Stimulated activated CD4-positive, alpha-beta T cell treated with anti-CD3 and anti-CD28 coated beads, TNF-alpha, amount 100 ng/mL, for 4 hours (primary cell): ENCODE measurements at places on chromosomes 5 and 9.

GRCh38 chr9:27408001-27408400 lies 111.1 kb upstream of the EQTN start:
- DNase-seq, result no peak

DNA sequence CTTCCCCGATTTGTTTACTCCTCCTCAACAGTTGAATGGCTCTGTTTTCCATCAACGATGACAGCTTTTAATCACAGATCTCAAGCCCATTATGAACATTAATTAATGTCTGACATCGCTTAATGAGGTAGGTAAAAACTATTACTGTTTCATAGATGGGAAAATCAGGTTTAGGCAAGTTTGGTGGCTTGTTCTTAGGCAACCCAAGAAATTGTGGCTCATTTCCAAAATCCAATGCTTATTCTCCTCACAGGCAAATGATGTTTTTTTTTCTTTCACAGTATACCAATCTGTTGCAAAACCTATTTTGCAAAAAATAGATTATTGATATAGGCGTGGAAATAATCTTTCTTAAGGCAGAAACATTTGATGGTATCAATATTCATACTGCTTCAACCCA lies 70.8 kb upstream of the CHD1 start:
- DNase-seq, result no peak

DNA sequence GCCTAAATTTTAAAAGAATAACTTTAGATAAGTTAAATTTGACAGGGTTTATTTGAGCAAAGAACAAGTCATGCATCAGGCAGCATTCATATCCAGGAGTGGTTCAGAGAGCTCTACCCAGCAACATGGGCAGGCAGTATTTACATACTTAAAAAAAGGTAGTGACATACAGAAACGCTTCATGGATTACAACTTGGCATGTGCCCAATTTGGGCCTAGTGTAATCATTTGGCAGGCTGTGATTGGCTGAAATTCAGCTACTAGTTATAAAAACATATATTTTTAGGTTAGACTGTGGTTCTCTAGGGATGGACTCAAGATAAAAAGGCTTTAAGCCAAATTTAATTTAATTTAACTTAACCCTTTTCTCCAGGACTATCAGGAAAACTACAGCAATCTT lies 374.0 kb upstream of the ADAMTS16 start:
- no peak for DNase-seq

- DNase-seq, result no peak
Observed at GRCh38 chr9:89657765-89658164, 53.0 kb downstream of the GADD45G start.

DNA sequence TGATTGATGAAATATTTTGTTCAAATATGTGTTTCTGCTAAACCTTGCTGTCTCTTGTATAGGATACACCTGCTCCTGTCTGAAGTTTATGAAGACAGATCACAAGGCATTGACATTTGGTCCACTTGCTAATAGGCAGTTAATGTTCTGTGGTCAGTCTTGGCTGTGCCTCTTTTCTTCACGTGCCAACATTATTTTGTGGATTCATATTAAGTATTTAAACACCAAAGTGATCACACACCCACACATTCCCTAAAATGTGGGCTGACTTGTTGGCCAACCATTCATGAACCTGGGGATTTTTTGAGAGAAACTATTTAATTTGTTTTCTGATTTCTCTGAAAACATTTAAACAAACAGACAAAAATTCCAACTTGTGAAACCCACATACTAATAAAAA lies 33.7 kb downstream of the ZNF462 start:
- DNase-seq, result no peak

DNA sequence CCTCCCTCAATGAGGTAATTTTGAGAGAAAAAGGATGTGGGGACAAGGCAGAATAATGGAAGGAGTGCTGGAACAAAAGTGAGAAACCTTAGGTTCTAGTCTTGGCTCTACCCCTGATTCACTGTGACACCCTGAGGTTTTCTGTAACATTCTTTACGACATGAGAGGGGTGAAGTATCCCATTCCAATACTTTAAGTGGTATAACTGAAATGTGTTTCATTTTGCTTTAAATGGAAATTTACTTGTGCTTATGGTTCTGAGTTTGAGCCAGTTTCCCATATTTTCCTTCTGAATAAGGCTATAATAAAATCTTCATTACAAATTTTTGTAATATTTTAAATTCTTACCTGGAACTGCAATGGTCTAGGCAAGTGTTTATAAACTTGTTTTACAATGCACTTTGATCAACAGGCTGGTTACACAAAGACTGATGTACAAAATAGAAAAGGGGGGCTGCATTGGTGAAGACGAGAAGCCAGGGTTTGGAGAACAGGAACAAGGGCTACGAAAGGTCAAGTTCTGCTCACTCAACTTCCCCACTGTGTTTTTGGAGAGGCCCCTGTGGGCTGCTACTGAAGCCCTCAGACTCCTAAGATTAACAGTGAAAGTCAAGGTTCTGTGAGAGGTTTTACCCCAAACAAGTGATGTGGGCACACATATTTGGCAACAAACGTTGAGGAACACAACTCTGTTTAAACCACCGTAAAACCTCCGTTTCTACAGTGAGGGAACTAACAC lies 171.9 kb upstream of the ELL2 start:
- no peak for DNase-seq
